ENCODE measurements at places on chromosomes 3 and 15. TPM values are rescaled to one million over a fixed set of nuclear protein-coding genes. Genes with fewer than 3 reads are reported as not detected.
A peak's percentile ranks its signal among the peaks of the same experiment; 100 is the strongest.

GRCh38 chr15:101488300-101489164 is 975 bp downstream of the PCSK6 start:
- no peak for DNase-seq

DNA sequence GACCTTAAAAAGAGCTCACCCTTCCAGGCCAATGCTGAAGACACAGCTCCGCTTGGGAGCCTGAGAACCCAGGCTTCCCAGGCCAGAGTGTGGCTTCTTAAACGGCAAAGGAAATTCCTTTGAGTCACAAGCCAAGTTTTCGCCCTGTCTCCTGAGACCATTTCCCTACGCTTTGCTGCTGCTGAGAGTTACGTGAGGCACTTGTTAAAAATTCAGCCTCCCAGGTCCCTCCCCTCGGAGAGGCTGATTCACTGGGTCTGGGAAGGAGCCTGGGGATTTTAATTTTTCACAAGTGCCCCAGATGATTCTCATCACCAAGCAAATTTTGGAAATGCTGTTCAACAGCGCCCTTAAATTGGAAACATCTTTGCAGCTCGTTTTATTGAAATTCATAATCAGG is 25.5 kb downstream of the RLBP1 start:
- DNase-seq: no peak

GRCh38 chr15:80660119-80660518 is 35.0 kb upstream of the ABHD17C start:
- DNase-seq: no peak

- DNase-seq: no peak
Observed at GRCh38 chr15:72197041-72197459, 537 bp downstream of the GRAMD2A start.

DNA sequence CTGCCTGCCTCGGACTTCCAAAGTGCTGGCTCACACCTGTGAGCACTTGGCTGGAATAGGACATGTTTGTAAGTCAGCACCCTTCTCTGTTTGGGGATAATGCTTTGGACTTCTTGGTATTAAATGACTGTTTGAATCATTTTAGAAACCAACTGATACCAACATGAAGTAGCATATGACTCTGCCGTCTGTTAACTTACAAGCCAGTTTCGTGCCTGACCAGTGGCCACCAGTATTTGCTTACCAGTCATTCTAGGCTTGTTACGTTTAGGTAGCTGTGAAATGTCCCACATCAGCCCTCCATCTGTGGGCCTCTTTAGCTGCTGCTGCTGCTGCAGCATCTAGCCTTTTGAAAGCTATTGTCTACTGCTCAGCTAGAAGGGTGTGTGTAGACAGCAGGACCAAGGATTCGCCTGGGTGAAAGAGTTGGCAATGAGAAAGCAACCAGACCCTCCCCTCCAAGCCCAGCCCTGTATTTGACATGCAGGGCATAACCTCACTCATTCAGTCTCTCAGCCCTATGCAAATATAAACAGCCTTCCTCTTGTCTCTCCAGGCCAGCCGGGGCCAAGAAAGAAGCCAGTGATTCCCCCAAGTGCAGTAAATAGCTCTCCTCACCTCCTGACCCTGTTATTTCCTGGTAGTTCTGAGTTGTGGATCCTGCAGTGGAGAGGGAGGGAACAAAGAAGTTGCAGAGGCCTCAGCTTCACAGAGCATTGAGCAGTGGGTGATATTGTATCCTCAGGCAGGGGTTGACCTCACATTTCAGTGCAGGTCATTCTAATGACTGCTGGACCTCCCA is 51.0 kb downstream of the NKIRAS1 start:
- peak; percentile 40 for DNase-seq

The FSD2 gene
- total RNA-seq: not detected

The LRRIQ4 gene
- total RNA-seq: not detected

Data from SJSA1 (cell line).